Stimulated activated CD8-positive, alpha-beta memory T cell treated with anti-CD3 and anti-CD28 coated beads, Interleukin-7, amount 100 ng/mL, for 1 hour (primary cell): ENCODE measurements at places on chromosomes 3 and 15.

GRCh38 chr3:14548321-14548729 lies 8.2 kb upstream of the GRIP2 start:
- DNase-seq, result peak; percentile 10

DNA sequence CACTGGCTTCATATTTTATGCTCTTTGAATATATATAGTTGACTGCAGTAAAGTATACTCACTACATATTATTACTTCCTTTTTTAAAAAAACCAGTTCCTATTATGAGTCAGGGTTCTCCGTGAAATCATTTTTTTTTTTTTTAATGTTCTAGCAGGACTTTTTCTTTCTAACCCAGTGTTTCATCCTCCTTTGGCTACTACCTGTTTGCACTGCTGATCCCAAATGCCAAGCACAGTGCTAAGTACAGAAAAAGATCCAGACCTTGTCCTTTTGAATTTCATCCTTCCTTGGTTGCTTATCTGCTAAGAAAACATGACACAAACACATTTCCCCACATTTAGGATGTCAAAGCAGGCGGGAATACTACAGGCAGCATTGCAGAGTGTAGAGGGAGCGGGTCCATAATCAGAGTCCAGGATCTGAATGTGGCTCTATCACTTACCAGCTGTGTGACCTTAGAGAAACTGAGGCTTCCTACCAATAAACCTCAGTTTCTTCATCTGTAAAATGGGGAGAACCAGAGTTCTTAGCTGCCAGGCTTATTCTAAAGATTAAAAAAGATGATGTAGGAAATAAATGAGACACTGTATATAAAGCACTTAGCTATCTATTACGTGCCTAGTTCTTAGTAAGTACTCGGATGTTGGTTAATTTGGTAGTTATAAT lies 37.2 kb upstream of the ANPEP start:
- no peak for DNase-seq

GRCh38 chr3:64943866-64944265 lies 256.1 kb upstream of the ADAMTS9 start:
- DNase-seq, result no peak

DNA sequence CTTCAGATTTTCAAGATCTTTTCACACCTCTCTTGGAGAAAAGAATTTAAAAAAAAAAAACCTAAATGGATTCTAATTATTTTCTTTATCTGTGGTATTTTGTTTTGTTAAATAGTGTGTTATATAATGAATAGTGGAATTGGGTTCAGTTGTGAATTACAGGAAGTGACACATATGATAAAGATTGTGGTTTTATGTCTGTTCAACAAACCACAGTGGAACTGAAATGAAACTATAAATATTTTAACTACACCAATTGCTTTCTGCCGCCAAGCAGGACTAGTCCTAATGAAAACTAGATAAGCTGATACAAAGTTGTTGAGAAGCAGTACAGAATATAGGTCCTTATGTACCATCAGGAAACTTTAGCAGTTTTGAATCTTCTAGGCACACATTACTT lies 121.6 kb downstream of the UBE2E2 start:
- no peak for DNase-seq

GRCh38 chr3:44511238-44511566 lies 33.7 kb upstream of the ZNF445 start:
- no peak for DNase-seq

- no peak for DNase-seq
Observed at GRCh38 chr3:137330246-137330645, 372.5 kb downstream of the IL20RB start.
